ENCODE measurements at places on chromosomes 6 and 20. TPM values are rescaled to one million over a fixed set of nuclear protein-coding genes. Genes with fewer than 3 reads are reported as not detected.

DNA sequence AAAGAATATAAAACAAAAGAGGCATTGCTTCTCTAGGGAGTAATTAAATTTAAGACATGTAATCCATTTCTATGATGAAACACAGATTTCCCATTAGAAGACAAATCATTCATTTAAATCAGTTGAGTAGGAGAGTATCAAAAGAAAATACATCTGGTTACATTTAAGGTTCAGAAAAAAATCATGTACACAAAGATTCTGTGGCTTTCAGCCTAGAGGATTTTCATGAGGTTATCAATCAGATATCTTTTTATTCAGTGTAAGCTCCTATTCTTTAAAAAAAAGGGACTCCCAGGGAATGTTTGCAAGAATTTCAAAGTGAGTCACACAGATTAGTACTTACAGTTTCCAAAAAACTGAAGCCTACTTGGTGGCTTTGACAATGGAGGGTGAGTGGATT, 24.9 kb downstream of the COL21A1 start:
- H3K4me3 ChIP-seq: no peak overlapping the region
- H3K36me3 ChIP-seq: no peaks in the 10 kb centered on the region
- H3K27me3 ChIP-seq: no peaks in the 10 kb centered on the region
- H3K27ac ChIP-seq: no peak overlapping the region
- no peak for DNase-seq
- H3K4me1 ChIP-seq: no peaks in the 10 kb centered on the region

DNA sequence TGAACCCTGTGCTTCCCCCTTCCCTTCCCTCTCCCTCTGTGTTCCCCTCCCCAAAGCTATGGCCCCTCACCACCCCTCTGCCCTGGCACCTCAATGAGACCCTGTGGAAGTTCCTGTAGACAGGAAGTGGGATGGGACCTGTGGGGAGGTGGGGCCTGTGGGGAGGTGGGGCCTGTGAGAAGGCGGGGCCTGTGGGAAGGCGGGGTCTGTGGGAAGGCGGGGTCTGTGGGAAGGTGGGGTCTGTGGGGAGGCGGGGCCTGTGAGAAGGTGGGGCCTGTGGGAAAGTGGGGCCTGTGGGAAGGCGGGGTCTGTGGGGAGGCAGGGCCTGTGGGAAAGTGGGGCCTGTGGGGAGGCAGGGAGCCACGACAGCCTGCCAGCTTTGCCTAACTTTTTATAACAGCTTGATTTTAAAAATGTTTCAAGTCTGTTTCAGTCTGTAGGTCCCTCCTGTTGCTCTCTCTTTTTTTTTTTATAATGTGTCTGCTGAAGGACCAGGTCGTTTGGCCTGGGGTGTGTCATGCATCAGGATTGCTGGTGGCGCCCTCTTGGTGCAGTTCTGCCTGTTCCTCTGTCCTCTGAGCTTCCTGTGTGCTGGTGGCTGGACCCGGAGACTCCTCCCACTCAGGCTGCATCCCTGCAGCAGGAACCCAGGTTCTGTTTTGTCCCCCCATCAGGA, 70.5 kb upstream of the SLCO4A1 start:
- no peaks in the 10 kb centered on the region for H3K36me3 ChIP-seq
- H3K27ac ChIP-seq: no peak overlapping the region
- no peak overlapping the region for H3K4me3 ChIP-seq
- H3K27me3 ChIP-seq: no peaks in the 10 kb centered on the region
- H3K4me1 ChIP-seq: no peaks in the 10 kb centered on the region
- DNase-seq: no peak

DNA sequence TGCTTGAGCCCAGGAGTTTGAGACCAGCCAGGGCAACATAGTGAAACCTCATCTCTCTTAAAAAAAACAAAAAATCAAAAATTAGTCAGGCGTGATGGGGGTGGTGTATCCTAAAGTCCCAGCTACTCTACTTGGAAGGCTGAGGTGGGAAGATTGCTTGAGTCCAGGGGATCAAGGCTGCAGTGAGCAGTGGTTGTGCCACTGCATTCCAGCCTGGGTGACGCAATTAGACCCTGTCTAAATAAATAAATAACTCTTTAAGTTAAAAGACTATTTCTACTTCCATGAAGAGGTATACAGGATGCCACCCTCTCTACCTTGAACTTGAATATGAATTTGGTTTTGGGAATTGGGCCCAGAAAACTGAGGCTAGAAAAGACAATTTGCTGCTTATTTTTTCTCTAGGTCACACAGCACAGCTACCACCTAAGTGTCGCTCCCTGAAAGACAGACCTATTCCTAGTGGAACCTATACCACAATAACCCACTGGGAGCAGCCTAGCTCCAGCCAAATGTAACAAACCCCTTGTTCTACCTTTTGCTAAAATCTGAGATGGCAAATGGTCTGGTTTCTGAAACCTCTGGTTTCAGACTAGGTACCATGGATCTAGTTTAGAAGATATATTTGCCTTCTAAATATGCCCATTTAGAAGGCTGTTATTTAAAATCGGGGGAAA, 35.2 kb downstream of the HMGCLL1 start:
- no peaks in the 10 kb centered on the region for H3K27me3 ChIP-seq
- no peak for DNase-seq
- H3K27ac ChIP-seq: no peak overlapping the region
- H3K4me3 ChIP-seq: no peak overlapping the region
- no peaks in the 10 kb centered on the region for H3K36me3 ChIP-seq

DNA sequence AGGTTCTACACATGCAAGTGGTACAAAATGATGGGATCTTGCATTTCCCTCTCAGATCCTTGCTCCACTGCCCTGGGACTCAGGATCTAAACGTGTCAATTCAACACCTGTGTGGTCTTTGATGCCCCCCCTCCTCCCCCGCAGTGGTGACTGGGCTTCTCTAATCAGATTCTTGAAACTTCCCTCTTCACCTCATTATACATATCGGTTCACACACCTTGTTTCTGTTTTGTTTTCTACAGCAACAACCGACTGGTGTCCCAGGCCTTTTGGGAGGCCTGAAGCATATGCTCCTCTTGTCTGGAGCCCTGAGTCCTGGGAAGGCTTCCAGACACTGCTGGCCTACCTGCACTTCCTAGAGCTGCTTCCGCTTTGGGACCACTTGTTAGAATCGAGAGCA, 20.0 kb downstream of the SAMD3 start:
- no peak overlapping the region for H3K27ac ChIP-seq
- H3K4me3 ChIP-seq: no peak overlapping the region
- no peaks in the 10 kb centered on the region for H3K27me3 ChIP-seq
- no peak for DNase-seq
- no peaks in the 10 kb centered on the region for H3K4me1 ChIP-seq

Gene DACT2
- 0.27 TPM for total RNA-seq

- no peaks in the 10 kb centered on the region for H3K4me1 ChIP-seq
- H3K27me3 ChIP-seq: no peaks in the 10 kb centered on the region
- H3K36me3 ChIP-seq: no peaks in the 10 kb centered on the region
These were observed 66.3 kb downstream of the SMOC2 start for GRCh38 chr6:168507297-168507696.

- peaks cover 4% of the 10 kb centered on the region for H3K4me1 ChIP-seq
- H3K27me3 ChIP-seq: no peaks in the 10 kb centered on the region
- H3K4me3 ChIP-seq: no peak overlapping the region
- no peak for DNase-seq
- H3K27ac ChIP-seq: no peak overlapping the region
These were observed 6.9 kb upstream of the VEGFA start for GRCh38 chr6:43762966-43763695.

DNA sequence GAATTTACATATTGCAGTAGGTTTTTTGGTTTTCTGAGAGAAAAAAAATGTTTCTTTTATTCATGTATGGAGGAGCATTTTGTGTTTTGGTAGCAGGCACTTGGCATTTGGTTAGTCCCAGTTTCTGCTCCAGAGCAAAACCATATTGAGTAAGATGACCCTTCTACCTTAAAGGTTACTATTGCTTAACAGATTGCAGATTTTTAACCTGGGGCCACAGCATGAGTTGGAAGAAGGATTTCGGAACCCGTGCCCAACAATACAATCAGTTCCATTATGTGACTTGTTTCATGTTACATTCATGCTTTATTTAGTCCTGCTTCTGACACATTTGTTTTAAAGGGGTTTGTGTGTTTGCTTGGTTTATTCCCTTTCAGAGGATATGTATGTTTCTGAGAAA, 496.3 kb downstream of the TFAP2B start:
- H3K4me3 ChIP-seq: no peak overlapping the region
- H3K36me3 ChIP-seq: no peaks in the 10 kb centered on the region
- H3K27ac ChIP-seq: no peak overlapping the region
- no peak for DNase-seq
- H3K4me1 ChIP-seq: no peaks in the 10 kb centered on the region
- no peaks in the 10 kb centered on the region for H3K27me3 ChIP-seq

Measured in thyroid gland (tissue), 4 donors.